ENCODE measurements at places on chromosomes 2 and 18.

DNA sequence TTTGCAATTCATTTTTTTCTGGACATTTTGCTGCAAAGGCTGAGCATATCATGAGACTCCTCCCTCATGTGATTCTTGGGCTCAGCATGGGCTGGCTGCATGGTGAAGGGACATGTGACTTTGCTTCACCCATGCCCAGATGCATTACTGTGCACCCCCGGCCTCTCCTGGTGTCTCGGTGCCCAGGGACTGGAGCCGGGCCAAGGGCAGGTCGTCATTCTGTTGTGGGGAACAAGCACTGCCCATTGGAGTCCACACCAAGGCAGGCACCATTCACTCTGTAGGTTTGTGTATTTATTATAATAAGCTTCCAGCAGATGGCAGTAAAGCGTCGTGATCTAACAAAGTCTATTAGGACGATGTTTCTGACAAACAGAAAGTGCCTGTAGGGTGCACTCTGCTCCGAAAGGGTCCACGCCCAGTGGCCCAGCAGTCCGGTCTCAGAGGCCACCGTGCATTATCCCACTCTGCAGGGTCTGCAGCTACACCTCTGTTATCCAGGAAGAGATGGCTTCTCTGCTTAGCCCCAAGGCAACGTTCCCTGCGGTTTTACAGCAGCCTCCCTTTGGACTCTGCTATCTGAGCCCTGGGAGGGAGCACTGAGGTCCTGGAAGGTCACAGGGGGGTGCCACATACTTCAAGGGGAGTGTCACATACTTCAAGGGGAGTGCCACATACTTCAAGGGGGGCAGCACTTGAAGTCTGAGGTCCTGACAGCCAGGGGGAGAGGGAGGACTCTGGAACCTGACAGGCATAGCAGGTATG lies 219.6 kb downstream of the TSN start:
- DNase-seq, result peak; percentile 21

DNA sequence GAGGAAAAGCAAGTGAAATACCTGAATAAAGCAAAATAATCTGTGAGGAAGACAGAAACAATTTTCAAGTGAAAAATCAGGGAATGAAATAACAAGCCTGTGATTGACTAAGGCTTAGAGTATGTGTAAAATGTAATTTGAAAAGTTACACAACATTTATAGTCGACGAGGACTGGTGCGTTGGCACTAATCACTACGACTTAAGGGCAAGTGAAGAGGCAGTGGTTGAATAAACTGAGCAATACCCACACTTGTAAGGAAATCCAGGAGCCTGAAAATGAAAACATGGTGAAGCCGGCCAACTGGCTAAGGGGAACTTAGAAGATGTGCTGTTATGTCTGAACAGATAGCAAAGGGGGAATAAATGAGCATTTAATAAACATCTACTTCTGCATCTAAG lies 13.4 kb downstream of the DOK1 start:
- DNase-seq, result no peak

GRCh38 chr2:33133454-33133952 lies 186.8 kb downstream of the LTBP1 start:
- DNase-seq, result no peak

DNA sequence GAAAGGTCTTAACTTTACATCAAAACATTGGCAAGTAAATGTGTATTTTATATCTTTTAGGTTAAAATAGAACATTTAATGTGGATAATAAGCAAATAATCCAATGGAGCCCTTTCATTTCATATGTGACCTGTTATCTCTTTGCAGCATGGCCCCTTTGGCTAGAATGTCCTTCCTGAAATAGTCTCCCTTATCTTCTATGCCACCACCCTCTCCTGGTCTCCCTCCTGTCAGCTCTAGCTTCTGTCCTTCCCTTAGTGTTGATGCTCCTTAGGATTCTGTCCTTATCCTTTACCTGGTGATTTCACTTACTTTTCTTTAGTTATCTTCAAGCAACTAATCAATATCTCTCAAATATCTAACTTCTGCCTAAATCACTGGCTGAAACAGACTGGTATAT lies 87.1 kb upstream of the TFCP2L1 start:
- no peak for DNase-seq
